Fibroblast of villous mesenchyme (primary cell): ENCODE measurements at places on chromosomes 4 and X. TPM values are rescaled to one million over a fixed set of nuclear protein-coding genes. Genes with fewer than 3 reads are reported as not detected.

GRCh38 chr4:55087009-55087912, 38.1 kb downstream of the KDR start:
- no peak for DNase-seq

DNA sequence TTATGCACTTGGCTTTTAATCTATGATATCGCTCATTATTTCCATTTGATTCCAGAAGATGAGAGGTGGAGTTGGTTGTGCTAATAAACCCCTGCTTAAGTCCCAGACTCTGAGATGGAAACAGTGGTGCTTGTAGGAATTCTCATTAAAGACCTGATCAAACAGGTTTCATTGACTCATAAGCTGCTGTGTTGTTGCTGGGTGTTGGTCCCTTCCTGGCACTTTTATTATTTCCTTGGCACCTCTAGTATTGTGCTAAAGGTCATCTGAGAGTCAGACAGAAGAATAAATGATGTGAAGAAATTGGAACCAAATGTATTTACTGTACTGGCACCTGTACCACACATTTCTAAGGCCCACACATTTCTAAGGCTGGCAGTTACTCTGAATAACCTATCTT, 544.7 kb upstream of the NR3C2 start:
- DNase-seq, result no peak

Gene IL21
- not detected in 2 replicates for total RNA-seq

Gene GYPA
- total RNA-seq, result not detected in 2 replicates

Gene ADGRL3
- total RNA-seq, result 1.3 and 2.2 TPM in 2 replicates
